ENCODE measurements at places on chromosomes 6 and 20.

DNA sequence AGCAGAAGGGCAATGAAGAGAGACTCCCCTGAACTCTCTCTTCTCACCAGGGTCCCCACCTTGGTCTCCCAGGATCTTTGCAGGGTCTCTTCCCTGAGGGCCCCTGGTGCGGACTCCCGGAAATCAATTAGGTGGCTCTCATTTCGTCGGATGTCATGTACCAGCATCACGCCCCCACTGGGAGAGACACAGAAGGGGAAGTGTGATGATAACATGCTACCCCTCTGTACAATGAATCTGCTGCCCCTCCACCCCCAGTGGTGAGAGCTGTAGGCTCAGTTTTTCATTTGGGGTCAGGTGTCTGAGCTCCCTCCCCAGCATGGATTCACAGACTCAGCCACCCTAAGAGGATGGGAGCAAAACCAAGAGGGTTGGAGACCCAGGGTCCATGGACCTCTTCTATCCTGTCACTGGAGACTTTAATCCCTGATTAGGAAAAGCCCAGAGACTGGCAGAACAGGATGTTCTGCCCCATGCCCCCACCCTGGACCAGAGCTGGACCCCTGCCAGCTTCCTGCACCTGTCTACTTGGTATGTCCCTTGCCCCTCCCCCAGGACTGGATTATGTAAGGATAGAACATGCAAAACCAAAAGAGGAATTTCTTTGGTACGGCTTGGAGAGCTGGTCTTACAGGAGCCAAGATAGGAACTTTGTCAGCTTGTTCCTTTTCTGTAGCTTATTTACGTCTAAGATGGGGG, 11.1 kb downstream of the GGT7 start:
- DNase-seq, result peak; percentile 90

DNA sequence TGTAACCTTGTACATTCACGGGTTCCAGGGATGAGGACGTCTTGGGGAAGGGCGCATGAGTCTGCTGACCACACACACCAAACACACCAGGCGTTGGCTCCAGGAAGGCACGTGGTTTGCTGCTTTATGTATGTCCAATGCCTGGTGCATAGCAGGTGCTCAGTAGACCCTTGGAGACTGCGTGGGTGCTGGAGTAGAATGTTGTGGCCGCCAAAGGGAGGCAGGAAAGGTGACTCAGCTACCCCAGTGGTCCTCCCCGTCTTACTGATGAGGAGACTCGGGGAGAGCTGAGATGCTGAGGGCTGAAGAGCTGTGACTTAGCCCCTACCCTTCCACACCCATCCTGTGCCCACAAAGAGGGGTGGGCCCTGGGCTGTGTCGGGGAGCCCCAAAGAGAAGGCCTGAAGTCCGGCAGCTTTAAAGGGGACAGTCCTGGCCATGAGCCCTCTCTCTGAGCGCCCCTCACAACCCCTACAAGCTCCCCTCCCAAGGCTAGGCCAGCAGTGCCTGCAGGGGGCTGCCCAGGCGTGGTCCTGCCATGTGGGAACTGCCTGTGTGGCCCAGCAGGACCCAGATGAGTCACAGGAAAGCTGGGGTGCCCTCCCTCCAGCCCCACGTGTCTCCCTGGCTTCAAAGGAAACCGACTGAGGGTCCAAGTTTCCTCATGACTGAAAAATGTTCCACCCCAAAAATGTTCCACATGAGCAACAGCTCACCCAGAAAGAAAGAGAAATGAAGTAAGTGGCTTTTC, 28.0 kb upstream of the PTGIS start:
- DNase-seq, result peak; percentile 76

GRCh38 chr20:17786221-17786718, 86.5 kb downstream of the BANF2 start:
- peak; percentile 25 for DNase-seq

DNA sequence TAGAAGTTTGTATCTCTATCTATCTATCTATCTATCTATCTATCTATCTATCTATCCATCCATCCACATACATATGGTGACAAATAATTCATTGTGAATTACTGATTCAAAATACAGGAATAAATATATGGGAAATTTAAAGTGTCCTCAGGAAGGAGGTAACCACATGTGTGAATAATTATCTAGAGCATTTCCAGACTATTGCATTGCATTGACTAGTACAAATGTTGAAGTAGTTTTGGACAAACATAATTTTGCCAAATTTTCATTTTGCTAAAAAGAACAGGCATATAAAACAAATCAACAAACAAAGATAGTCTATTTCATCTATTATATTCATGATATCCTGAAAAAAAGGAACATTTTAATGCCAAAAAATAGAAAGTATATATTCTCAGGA, 192.7 kb downstream of the UTRN start:
- DNase-seq, result no peak

DNA sequence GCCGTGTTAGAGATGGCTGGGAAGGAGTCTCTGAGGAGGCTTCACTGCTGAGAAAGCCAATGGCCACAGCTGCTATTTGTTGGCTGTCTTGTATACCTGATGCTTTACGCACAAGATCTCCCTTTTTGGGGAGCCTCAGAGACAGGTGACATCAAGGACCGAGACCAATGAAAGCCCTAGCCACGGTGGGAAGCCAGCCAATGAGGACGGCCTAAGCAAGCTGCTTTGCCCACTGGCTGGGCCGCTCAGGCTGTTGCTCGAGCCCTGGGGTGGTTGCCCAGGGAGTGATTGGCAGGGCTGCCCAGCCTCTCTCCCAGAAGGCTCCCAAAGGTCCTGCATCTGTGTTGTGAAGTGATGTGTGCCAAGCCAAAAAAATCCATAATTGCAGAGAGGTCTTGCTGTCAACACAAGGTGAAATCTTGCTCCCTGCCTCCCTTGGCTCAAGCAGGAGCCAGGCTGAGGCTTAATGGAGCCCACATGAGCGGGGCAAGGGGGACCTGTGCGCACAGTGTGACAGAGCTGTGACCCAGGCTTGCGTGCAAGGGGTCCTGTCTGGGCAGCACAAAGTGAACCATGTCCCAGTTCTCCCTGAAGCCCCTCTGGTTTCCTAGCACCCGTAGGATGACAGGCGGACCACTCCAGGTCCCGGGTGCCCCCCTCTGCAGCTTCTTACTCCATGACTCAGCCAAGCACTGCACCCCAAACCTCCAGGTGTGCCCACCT, 4.3 kb downstream of the MMP24OS start:
- DNase-seq, result no peak

GRCh38 chr20:63015662-63016361, 9.0 kb upstream of the BHLHE23 start:
- DNase-seq, result no peak

DNA sequence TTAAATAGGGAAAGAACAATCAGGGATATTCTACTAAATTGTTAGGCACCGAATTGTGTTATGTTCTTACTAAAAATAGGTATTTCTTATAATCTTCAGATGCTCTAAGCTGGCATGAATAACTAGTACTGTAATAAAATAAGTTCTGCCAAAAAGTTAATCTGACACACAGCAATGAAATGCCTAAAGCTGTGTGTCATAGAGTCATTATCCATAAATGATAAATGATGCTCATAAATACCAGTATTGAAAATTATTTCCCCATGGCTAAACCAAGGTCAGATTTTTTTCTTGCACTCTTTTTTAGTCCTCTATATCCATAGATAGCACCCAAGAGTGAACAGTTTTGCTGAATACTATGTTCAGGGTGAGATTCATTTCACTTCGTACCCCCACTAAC, 11.7 kb upstream of the PRIM2 start:
- no peak for DNase-seq

DNA sequence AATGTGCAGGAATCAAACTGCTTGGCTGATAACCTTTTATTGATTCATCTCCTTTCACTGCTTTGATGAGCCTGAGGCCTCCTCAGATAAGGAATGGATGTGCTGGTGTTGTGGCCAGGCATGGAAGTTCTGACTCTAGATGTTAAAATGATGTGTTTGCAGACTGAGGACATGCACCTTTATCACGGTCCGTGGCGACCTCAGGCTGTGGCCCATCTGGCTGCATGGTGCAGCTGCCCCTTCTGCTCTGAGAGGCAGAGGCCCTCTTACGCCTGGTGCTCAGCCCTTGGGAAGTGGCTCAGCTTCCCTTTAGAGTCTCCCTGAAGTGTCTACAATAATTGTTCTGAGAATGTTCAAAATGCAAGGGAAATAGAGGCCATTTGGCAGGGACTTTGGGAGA, 26.2 kb downstream of the CDH4 start:
- DNase-seq, result no peak

DNA sequence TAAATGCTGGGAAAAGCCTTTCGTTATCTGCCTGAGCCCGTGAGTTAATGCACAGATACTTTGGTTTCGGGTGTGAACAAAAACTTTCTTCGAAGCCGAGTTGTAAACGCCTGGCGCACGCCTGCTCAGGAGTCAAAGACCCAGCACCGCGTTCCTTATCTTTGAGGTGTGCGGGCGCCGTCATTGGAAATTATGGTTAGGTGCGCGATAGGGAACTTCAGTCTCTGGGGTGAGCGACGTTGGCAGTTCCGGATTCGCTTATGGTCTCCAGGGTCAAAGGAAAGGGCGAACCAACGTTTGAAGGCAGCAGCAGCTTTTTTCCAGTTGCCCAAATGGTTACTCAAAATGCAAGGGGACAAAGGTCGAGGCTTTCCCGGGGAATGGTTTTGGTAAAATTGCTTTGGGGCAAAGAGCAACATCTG, 853 bp downstream of the SLC22A3 start:
- DNase-seq, result no peak

DNA sequence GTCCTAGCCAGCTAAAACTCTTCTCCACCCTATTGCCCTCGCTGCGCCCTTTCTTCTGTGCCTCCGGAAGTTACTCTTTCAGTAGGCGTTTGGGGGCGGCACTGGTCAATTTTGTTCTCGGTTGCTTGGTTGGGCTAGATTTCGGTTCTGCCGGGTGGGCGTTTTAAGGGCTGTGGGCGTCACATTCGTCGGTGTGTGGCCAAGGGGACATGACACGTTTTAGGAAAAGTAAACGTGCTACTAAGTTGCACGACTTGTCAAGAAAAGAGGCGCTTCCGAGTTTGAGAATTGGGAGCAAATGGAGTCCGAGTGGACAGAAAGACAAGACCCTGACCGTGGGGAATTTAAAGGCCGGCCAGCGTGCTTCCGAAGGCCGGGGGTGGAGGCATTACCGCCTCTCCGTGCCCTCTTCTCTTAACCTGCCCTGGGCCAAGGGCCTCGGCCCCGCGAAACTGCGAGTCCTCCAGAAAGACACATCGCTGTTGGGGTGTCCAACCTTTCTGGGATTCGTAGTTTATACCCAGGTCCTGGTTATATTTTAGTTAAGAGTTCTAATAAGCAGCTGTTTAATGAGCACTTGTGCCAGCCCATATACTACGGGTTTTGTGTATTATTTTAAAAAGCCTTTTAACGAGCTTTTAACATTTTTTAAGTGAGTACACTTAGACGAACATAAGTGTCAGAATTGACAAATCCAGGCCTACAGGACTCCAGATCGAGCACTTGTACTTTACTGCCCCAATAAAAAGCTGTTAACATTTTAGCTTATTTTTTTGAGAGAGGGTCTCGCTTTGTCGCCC, 664 bp upstream of the BAG6 start:
- DNase-seq, result no peak

GRCh38 chr6:8181160-8181881, 79.0 kb upstream of the EEF1E1 start:
- DNase-seq, result no peak

- no peak for DNase-seq
Measured at GRCh38 chr20:53502820-53503219, 90.8 kb downstream of the ZNF217 start.

DNA sequence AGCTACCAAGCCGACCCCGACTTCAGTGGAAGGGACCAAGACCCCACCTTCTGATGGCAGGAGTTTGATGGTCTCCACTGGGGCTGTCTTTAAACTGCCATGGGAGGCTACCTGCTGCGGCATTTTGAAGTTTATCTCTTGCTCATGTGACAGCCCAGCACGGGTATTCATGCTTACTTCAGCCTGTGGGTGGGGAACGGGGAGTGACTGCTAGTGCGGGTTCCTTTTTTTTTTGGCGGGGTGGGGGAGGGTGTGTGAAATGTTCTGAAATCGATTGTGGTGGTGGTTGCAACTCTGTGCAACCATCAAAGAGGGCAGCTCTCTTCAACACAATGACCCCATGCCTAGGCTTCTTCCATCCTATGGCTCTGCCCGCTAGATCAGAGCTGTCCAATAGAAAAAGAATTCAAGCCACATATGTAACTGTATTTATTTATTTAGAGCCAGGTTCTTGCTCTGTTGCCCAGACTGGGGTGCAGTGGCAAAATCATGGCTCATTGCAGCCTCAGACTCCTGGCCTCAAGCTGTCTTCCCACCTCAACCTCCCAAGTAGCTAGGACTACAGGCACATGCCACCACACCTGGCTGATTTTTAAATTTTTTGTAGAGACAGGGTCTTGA, 53.7 kb downstream of the PPP1R16B start:
- no peak for DNase-seq

DNA sequence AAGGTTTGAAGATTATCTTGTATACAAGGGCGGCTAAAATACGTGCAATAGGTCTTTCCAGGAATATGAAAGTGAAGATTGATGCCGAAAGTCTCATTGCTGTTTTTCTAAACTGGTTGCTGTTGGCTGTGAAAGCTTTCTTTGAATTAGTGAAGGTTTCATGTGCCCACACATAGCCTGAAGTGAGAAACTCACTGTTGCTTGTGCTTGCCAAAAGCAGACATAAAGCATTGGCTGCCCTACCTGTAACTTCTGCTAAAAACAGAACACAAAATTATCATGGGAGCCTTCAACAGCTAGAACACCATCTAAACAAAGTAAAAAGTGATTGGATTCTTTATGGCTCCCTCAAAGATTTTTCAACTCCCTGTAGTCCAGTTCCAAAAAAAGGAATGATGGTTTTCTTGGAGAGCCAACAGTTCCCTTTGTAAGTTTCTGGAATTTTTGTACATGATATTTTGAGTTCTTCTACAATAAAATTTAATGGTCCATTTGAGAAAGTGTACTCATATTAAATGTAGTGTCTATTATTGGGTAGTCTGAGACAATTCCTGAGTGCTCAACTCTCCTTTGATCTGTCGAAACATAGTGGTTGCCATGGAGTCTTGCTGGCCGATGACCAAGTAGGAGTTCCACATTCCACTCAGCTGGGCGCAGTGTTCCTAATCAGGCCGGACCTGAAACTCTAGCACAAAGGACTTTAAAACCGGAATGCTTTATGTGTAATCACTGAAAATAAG, 68.5 kb downstream of the PLEKHG1 start:
- DNase-seq, result peak; percentile 79

DNA sequence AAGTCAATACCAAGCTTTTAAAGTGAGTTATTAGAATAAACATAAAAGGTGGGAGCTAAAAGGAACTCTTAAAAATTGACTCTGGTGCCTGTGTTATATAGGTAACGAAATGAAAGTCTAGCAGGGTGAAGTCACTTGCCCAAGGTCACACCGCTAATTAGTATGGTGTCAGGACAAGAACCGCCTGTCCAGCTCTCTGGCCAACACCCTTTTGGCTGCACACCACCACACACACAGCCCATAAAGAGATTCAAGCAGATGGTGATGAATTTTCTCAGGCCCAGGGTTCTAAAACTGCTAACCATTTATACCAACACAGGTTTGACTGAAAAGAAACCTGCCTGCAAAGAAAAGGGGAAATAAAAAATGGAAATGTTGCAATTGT, 20.2 kb downstream of the GFOD1 start:
- DNase-seq, result peak; percentile 26

Measured in SJCRH30 (cell line).